ENCODE measurements at places on chromosomes 13 and 19. TPM values are rescaled to one million over a fixed set of nuclear protein-coding genes. Genes with fewer than 3 reads are reported as not detected.

DNA sequence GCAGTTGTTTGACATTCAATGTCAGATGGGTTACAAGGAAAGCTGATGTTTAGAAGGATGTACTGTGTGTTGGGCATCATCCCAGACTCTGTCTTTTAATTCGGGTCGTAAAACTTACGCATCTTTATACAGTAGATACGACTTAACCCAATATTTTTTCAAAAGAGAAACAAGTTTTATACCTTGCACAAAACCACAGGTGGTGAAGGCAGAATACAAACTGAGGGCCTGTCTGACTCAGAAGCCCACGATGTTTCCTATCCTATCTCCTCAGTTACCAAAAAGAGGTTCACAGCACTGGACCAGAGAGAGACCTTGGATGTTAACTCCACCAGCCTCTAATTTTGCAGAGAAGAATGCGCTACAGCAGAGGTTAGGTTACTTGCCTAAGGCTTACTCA lies 477.0 kb downstream of the FOXO1 start:
- DNase-seq, result no peak
- peaks cover 9% of the 10 kb centered on the region for H3K4me1 ChIP-seq
- no peak overlapping the region for H3K4me3 ChIP-seq
- no peak overlapping the region for H3K27ac ChIP-seq
- H3K36me3 ChIP-seq, result no peaks in the 10 kb centered on the region
- H3K27me3 ChIP-seq, result no peaks in the 10 kb centered on the region

DNA sequence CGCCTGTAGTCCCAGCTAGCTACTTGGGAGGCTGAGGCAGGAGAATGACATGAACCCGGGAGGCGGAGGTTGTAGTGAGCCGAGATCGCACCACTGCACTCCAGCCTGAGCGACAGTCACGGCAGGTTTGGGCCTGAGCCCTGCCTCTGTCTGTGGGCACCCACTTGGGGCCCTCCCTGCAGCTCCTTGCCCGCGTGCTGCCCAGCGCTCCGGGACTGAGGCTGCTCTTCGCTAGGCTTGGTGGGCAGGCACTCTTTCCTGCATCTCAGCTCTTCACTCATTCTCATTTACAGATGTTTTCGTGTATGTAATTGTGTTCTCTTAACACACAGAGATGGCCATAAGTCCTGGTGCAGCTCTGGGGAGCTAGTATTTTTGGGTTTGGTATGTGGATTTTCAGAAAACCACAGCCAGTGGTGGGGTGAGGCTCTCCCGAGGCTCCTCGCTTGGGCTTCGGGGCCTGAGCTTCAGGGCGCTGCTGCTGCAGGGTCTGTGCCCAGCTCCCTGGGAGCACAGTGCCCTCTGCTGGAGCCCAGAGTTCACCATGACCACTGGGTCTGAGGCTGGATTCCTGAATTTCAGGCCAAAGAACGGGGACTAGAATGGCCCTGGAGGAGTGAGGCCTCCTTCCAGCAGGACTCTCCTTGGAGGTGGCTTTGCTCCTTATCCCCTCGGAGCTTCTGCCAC lies 15.2 kb downstream of the UPF1 start:
- H3K4me1 ChIP-seq, result no peaks in the 10 kb centered on the region
- H3K36me3 ChIP-seq, result peaks cover 29% of the 10 kb centered on the region
- H3K27ac ChIP-seq, result peak overlapping the region; percentile 64

DNA sequence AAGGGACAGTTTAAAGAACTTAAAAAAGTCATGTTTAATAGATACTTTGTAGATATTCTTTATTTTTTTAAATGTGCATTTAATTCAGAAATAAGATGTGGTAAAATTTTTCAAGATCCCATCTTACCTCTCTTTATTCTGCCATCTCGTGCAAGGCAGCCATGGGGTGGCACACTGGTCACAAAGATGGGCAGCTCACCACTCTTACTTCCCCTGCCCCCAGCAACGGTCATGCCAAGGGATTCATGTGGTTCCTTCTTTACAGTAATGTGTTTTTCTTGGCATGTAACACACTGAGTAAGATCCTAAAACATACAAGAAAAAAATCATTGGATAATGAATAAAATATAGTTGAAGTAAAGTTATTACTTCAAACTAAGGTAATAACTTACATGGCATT lies 64.2 kb downstream of the LNX2 start:
- no peaks in the 10 kb centered on the region for H3K4me1 ChIP-seq
- no peak overlapping the region for H3K27ac ChIP-seq
- H3K4me3 ChIP-seq, result no peak overlapping the region
- no peak for DNase-seq
- no peaks in the 10 kb centered on the region for H3K27me3 ChIP-seq

DNA sequence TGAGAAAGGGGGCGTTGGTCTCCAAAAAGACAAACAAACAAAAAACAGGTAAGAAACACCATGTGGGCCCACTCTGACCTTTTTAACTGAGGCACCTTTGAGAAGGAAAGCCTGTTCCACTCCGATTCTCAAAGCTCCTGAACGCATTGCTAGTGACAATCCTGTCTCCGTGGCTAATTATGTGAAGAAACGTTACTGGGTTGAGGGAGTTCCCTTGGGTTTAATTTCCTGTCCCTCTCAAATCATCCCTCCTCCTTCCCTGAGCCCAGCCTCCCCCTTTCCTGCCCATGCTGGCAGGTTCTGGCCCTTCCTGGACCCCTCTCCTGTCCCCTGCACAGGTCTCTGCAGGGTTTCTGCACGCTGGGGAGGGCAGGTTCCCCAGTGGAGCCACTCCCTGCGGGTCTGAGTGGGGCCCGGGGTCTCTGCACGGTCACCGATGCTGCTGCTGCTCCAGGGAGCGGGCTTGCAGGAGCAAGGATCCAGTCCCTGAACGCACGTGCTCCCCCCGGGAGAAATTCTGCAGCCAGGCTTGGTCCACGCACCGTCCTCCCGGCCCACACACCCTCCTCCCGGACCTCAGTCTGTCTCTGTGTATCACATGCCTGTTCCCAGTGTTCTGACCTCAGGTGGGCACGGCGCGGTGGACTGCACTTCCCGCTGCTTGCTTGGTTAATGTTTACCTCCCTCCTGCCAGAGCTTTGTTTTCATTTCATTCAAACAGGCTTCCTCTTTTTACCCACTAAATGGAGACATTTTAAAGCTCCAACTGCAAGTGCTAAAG lies 76.4 kb upstream of the MCF2L start:
- no peak for DNase-seq
- no peaks in the 10 kb centered on the region for H3K36me3 ChIP-seq
- H3K27ac ChIP-seq, result peak overlapping the region; percentile 50

- H3K4me1 ChIP-seq, result peaks cover 49% of the 10 kb centered on the region
- peak overlapping the region; percentile 62 for H3K4me3 ChIP-seq
- no peaks in the 10 kb centered on the region for H3K36me3 ChIP-seq
- H3K27ac ChIP-seq, result no peak overlapping the region
- DNase-seq, result peak; percentile 95
- H3K27me3 ChIP-seq, result peaks cover 100% of the 10 kb centered on the region
Measured at GRCh38 chr13:27797228-27797624, 4.9 kb downstream of the GSX1 start.

The GPR183 gene
- total RNA-seq, result not detected
